Left ventricle myocardium inferior (tissue), 1 donor: ENCODE measurements at places on chromosomes 3 and 15. TPM values are rescaled to one million over a fixed set of nuclear protein-coding genes. Genes with fewer than 3 reads are reported as not detected.

Gene KIF15
- 0.85 TPM for total RNA-seq

Gene SMCO1
- total RNA-seq = 73.0 TPM

Gene CLDN16
- not detected for total RNA-seq

Gene CCDC39
- not detected for total RNA-seq

Gene RARRES1
- total RNA-seq = 8.4 TPM

Gene TM4SF18
- total RNA-seq = 11.2 TPM

Gene PSMA4
- 109 TPM for total RNA-seq

- H3K4me1 ChIP-seq = peaks cover 38% of the 10 kb centered on the region
- peak overlapping the region; percentile 50 for H3K27ac ChIP-seq
- no peaks in the 10 kb centered on the region for H3K27me3 ChIP-seq
- no peaks in the 10 kb centered on the region for H3K36me3 ChIP-seq
Measured at GRCh38 chr3:69342074-69342473, 43.8 kb downstream of the FRMD4B start.

GRCh38 chr15:99508311-99508645, 57.5 kb upstream of the MEF2A start:
- H3K4me1 ChIP-seq = peaks cover 83% of the 10 kb centered on the region
- no peaks in the 10 kb centered on the region for H3K36me3 ChIP-seq
- DNase-seq = no peak

DNA sequence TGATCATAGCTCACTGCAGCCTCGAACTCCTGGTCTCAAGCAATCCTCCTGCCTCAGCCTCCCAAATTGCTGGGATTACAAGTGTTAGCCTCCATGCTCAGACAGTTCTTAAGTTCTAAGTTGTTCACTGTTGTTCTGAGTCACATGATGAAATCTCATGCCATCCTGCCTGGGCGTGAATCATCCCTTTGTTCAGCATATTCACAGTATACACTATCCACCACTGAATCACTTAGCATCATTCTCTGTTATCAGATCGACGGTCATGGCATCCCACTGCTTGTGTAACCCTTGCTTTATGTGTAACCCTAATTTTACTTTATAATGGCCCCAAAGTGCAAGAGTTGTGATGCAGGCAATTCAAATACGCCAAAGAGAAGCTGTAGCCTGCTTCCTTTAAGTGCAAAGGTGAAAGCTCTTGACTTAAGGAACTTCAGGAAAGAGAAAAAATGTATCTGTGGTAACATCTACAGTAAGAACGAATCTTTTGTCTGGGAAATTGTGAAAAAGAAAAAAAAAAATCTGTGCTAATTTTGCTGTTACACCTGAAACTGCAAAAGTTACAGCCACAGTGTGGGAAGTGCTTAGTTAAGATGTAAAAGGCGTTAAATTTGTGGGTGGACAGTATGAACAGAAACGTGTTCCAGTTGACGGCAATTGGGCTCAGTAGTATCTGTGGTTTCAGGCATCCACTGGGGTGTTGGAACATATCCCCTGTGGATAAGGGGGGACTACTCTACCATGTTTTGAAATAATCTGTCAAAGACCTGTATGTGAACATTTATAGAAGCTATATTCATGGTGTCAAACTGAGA, 80.6 kb downstream of the PCOLCE2 start:
- H3K4me3 ChIP-seq = no peak overlapping the region
- H3K4me1 ChIP-seq = peaks cover 16% of the 10 kb centered on the region
- no peak for DNase-seq
- H3K36me3 ChIP-seq = peaks cover under 1% of the 10 kb centered on the region
- no peak overlapping the region for H3K27ac ChIP-seq
- H3K27me3 ChIP-seq = no peaks in the 10 kb centered on the region

DNA sequence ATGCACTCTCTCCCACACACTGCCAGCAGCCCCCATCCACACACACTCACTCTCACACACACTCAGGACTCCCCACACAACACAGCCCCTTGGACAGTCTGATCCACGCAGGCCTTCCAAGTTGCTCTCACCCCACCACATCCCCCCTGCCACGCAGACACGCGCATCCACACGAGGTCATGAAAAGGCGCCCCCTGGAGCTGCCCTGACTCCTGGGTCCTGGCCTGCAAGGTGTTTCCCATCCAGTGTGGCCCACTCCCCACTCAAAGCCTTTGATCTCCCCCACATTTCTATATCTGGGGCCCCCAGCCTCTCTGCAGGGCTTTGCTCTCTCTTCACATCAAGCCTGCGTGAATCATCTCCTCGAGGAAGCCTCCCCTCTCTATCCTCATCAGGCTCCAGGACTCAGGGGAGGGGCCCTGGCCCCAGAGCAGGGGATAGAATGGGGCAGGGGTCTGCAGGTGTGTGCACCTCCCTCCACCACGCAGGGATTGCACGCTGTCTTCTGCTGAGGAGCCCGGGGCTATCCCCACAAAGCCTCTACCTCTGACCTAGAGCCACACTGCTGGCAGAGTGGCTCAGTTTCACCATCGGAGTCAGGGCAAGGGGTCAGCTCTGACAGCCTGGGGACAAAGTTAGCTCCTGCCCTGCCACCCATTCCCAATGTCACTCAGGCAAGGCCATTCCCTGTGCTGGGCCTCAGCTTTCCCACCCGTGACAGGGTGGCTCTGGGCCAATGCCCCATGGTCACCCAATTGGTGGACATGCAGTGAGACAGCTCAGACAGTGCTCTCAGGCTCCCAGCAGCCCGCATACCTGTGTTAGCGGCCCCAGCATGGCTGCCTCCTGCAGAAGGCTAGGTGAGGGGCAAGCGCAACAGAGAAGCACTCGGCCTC, 6.4 kb downstream of the MYL3 start:
- peaks cover 52% of the 10 kb centered on the region for H3K36me3 ChIP-seq
- H3K4me3 ChIP-seq = peak overlapping the region; percentile 70
- H3K27ac ChIP-seq = peak overlapping the region; percentile 95
- no peaks in the 10 kb centered on the region for H3K27me3 ChIP-seq
- peak; percentile 32 for DNase-seq

DNA sequence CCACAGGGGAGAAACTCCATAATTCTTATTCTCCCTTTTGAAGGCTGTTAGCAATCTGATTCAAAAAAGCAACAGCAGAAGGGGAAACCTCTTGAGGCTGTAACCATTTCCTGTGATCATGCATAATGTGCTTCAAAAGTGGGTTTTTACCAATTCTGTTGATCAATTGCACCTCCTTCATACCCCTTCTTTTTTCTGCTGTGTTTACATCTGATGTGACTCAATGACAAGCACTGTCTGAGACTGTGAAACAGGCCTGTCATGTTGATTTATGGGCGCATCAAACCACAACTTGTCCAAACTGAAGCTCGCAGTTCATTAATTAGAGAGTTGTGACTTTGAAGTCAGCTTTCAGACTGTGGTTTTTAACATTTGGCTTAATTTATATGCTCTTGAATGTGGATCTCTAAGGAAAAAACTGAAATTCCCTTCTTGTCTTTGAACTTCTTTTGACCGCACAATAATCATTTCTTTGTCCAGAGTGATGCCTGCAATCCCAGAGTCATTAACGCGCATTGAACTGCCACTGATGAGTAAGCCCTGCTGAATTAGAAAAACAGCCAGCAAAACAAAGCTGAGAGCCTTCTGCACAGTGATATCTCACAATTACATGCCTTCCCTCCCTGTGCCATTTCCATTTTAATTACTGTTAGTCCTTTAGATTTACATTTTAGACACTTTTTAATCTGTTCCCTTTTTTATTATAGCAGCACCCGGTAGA, 532.8 kb downstream of the FOXP1 start:
- H3K4me3 ChIP-seq = no peak overlapping the region
- H3K27me3 ChIP-seq = no peaks in the 10 kb centered on the region
- peak overlapping the region; percentile 96 for H3K27ac ChIP-seq
- H3K4me1 ChIP-seq = peaks cover 98% of the 10 kb centered on the region

- no peaks in the 10 kb centered on the region for H3K36me3 ChIP-seq
- no peak overlapping the region for H3K27ac ChIP-seq
- no peak for DNase-seq
- H3K27me3 ChIP-seq = no peaks in the 10 kb centered on the region
Measured at GRCh38 chr3:17747890-17748247, 5.4 kb upstream of the TBC1D5 start.

GRCh38 chr3:160343132-160343531, 55.9 kb downstream of the IFT80 start:
- no peaks in the 10 kb centered on the region for H3K27me3 ChIP-seq
- H3K27ac ChIP-seq = no peak overlapping the region
- H3K4me3 ChIP-seq = no peak overlapping the region

- H3K4me1 ChIP-seq = no peaks in the 10 kb centered on the region
- H3K4me3 ChIP-seq = no peak overlapping the region
- no peak overlapping the region for H3K27ac ChIP-seq
- DNase-seq = no peak
- H3K27me3 ChIP-seq = no peaks in the 10 kb centered on the region
Measured at GRCh38 chr15:80191897-80192595, 39.2 kb downstream of the FAH start.

- H3K4me3 ChIP-seq = no peak overlapping the region
- H3K4me1 ChIP-seq = no peaks in the 10 kb centered on the region
- H3K27ac ChIP-seq = no peak overlapping the region
- DNase-seq = no peak
Measured at GRCh38 chr3:74630602-74631001, 16.1 kb upstream of the CNTN3 start.

- H3K4me3 ChIP-seq = no peak overlapping the region
- H3K27me3 ChIP-seq = peaks cover 10% of the 10 kb centered on the region
- H3K36me3 ChIP-seq = no peaks in the 10 kb centered on the region
- DNase-seq = peak; percentile 66
- no peak overlapping the region for H3K27ac ChIP-seq
Measured at GRCh38 chr15:100526027-100526481, 2.7 kb downstream of the CERS3 start.

DNA sequence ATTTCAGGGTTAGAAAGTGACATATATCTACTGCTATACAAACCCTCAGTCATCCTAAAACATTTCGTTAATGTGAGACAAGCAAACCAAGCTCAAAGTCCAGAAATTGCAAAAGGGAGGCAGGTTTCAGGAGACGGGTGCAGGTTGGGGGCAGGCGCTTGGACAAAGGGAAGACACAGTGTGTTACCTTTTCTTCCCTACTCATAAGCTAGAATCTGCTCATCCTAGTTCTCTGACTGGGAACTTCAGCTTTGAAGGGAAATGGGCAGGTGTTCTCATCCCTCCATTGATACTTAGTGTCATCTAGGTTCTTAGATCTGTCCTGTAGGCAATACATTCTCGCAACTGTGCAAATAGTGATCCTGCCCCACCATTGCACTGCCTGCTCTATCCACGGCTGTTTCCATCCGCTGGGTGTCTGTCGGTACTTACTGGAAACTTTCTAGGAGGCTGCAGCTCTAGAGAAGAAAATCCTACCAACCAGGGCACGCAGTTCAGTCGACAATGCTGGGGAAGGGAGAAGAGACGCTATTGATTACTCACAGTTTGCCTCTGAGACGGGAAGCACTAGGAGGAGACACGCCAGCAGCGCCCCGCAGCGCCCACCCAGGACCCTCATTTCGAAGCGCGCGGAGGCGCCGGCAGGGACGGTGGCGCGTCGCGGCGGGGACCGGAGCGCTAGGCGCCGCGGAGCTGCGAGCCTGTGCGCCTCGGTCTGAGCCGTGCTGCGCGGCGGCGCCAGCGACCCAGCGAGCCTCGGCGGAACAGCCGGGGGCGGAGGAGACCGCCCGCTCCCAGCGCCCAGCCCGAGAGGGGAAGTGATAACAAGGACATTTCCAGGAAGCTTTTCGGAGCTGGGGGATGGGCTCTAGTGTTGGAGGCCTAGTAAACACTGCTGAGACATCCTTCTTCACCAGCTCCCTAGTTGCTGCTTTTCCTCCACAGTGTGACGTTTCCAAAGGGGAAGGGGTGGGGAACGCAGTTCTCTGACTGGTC, at the start of gene PROS1:
PROS1 (minus strand) TSS at position 766 of the 996 bp plus-strand sequence; CDS start at position 619, 147 bp downstream.
- H3K27ac ChIP-seq = peak within 1 kb of the TSS; percentile 94
- H3K4me3 ChIP-seq = peak within 1 kb of the TSS; percentile 73
- DNase-seq = peak; percentile 85
- H3K36me3 ChIP-seq = no peaks in the 10 kb centered on the region
- H3K27me3 ChIP-seq = no peaks in the 10 kb centered on the region
- H3K4me1 ChIP-seq = peaks cover 25% of the 10 kb centered on the region

GRCh38 chr15:36263666-36264065, 315.8 kb upstream of the CDIN1 start:
- H3K27me3 ChIP-seq = no peaks in the 10 kb centered on the region
- no peak overlapping the region for H3K4me3 ChIP-seq
- H3K36me3 ChIP-seq = no peaks in the 10 kb centered on the region
- H3K27ac ChIP-seq = no peak overlapping the region
- DNase-seq = no peak
- no peaks in the 10 kb centered on the region for H3K4me1 ChIP-seq

DNA sequence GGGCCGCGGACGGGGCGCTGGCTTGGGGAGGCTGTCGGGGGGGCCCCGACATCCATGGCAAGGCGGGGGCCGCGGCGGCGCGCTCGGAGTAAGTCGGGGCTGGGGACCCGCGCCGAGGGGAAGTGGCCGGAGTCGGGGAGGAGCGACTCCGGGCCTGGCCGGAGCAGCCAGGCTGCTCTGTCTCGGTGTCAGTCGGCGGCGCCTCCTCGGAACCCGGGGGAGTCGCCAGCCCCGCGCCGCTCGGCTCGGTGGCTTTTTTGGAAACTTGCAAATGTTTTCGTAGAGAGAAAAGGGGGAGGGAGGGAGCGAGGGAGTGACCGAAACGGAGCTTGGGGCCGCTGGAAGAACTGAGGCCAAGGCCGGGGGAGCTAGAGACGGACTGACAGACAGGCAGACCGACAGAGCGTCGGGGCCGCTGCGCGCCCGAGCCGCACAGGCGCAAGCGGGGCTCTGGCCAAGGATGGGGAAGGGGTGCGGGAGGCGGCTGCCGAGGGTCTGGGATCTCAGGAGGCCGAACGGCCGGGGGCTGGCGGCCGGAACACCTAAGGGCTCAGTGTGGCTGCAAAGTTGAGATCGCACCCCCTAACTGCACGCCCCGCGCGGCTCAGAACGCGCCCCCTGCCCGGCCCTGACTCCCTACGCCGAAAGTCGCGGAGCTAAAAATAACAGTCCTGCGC, 5.0 kb downstream of the PTH1R start:
- H3K27me3 ChIP-seq = peaks cover 43% of the 10 kb centered on the region
- peak overlapping the region; percentile 76 for H3K4me3 ChIP-seq

DNA sequence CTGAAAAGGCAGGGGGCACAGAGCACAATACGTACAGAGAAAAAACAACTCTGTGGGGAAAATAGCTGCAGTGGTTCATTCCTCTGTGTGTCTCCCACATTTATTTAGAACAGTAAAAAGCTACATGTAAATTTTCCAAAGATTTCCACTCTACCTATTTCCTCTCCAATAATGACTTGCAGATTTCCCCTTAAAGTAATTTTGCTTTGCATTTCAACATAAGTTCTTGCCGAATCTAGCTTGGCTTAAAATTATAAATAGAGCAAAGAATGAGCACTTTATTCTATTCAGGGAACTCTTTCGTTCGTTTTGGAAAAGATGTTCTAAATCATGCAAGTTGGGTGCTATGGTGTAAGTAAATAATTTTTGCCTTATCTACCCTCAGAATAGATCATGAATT, 58.2 kb upstream of the NR2E3 start:
- H3K36me3 ChIP-seq = peaks cover 19% of the 10 kb centered on the region
- no peaks in the 10 kb centered on the region for H3K27me3 ChIP-seq
- no peak overlapping the region for H3K27ac ChIP-seq
- DNase-seq = no peak
- H3K4me1 ChIP-seq = peaks cover 17% of the 10 kb centered on the region
